ENCODE measurements at places on chromosomes 1 and 21.
A peak's percentile ranks its signal among the peaks of the same experiment; 100 is the strongest.

- DNase-seq = no peak
Observed at GRCh38 chr1:110672001-110672752, 2.6 kb downstream of the KCNA3 start.

DNA sequence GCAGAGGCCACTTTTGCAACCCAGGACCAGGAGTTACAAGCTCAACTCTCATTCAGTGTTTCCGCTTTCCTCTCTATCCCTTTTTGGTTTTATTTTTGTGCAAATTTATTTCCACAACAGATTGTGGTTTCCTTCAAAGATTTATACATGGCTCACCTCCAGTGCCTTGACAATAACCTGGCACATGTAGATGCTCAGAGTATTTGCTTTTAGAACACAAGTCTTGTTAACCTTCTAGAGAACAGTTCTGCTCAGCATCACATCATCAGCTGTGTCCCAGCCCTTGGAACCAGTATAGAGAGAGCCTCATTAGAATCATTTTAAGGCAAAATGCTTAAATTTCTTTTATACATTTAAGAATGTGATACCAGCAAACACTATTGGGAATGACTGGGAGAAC lies 133.7 kb downstream of the TENT5C start:
- no peak for DNase-seq

- no peak for DNase-seq
Observed at GRCh38 chr1:29255134-29255666, 18.9 kb downstream of the PTPRU start.

DNA sequence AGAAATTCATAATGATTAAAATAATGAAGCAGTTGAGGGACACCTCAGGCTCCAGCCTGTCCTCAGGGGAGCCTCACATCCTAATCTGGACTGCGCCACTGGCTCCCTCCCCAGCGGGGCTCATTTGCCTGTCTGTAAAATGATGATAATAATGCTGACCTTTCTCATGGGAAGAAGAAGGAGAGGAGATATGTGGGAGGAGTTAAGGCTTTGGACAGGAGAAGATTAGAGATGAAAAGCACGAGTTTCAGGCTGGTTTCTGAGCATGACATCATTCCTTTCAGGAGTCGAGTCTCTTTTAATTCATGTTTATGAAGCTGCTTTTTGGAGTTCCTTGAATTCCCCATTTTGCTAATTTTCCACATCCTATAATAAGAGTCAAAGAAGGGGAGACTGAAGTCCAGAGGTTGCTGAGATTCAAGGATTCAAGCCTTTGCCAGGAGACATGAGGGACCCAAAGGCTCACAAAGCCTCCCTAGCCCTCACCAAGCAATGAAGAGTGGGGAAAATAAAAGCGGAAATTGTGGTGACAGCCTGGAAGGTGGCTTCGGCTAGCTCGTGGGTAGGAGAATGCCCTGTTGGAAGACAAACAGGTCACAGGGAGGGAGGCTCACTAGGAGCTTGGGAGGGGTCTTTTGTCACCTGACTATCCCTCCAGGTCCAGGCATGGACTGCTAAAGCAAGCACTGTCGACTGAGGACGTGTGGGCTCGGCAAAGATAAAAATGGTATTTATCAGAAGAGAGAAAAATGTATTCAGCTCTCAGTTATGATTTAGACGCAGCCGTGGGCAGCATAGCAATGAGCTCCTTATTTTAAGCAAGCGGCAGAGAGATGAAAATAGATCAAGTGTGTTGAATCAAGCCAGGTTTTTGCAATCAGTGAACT lies 27.5 kb upstream of the STMN1 start:
- DNase-seq = no peak

DNA sequence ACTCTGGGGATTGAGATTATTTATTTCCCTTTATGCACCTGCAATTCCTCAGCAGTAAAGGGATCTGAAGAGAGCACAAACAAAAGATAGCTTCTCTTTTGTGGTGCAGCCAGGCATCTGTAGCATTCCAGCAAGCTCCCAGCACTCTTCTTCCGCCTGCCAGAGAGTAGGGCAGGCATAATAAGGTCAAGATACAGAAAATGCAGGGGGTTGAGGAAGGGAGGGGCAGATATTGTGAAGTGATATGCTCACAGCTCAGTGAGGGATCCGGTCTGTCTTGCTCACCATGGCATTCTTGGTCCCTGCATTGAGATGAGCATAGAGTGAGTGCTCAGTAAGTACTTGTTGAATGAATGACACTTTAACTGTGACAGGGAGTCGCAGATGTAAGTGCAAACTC lies 23.9 kb downstream of the FASLG start:
- no peak for DNase-seq

- DNase-seq = no peak
Observed at GRCh38 chr1:1031659-1032235, 11.8 kb downstream of the AGRN start.

GRCh38 chr1:168008595-168008994 lies 71.7 kb upstream of the MPC2 start:
- no peak for DNase-seq

DNA sequence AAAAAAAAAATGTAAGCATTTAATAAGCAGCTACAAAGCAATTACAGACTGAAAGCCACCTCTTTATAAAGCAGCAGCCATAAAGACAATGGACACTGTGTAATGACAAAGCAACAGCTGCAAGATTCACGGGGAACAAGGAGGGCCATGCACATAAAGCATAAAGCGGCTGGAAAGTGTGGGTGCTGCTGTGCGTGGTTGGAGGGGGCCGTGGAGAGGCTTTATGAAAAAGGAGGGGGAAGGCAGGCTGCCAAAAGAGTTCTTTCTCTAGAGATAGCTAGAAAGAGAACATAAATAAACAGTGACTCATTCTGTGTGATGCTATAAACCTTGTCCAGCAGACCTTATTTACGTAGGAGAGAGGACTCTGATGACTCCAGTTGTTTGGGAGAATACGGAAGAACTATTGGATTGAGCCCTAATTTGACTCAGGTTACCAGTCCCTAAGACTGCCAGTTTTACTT lies 49.3 kb downstream of the ADAMTS1 start:
- peak; percentile 20 for DNase-seq

DNA sequence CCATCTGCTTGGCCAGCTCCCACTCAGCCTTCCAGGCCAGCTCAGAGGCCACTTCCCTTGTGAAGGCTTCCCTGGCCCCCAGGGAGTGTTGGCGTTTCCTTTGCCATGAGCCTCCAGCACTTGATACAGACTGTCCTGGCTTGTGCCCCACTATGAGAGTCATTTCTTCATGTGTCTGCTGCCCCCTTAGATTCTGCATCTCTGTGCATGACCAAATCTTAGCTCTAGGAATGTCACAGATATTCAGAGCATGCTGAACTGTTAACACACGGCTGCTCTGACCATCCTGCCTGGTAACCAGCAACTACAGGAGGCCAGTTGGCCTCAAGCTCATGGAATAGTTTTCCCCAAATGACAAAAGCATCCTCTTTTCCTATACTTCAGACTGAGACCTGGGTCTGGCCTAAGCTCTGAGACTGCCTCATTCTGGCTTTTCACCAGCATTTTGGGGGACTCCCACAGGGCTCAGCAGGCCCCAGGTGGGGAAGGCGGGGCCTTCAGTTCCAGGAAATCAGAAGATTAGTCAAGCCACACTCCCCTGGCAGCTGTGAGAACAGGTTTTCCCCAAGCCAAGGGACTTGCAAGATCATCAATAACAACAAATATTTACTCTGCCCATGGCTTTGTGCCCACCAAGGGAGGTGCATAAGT lies 182.6 kb upstream of the EDN2 start:
- no peak for DNase-seq

DNA sequence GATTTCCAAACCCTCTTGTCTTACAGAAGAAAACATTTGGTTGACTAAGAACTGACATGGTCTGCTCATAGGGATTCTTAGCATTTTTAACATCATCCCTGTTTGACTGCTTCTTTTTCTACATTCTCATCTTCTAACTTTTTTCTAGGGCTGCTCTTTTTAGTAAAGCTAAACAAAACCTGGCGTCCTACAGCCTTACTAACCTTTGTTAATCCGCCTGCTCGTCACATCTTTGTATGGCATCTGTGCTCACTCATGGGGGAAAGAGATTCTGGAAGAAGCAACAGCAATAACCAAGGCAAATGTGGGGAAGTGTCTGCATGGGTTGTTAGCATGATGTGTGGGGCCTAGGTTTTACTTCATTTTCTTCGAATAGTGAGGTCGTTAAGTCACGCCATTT lies 92.0 kb downstream of the KIF1B start:
- no peak for DNase-seq

DNA sequence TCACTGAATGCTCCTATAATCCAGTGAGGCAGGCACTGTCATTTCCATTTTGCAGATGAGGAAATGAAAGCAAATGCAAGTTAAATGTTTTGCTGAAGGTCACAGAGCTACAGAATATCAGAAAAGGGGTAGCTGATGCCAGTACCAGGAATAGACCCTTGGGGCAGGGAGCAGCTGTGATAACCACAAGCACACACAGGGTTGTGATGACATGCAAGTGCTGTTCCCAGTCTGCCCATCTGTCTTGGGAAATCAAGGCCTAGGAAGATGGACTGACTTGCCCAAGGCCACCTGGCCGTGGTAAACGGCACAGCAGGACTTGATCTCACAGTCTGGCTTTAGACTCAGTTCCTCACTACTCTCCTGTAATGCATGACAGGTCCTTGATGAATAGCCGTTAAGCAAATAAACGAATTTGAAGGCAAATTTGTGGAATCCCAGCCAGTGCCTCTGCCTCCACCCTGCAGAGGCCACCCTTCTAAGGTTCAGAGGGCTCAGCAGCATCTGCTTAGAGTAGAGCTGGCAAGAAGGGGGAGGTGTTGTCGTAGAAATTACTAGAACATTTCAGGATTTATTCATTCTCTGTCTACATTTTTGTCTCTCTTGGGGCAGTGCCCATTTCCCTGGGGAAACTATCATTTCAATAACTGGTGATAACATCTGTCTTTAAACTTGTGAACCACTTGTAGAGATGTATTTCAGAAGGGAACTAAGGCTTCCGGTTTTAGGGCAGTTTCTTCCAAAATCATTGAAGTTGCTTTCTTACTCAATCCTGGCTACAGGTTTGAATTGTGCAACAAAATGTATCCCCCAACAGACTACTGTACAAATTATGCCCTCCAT lies 53.2 kb upstream of the MRPS6 start:
- DNase-seq = no peak

- no peak for DNase-seq
Observed at GRCh38 chr1:181094416-181095212, 6.1 kb downstream of the IER5 start.

DNA sequence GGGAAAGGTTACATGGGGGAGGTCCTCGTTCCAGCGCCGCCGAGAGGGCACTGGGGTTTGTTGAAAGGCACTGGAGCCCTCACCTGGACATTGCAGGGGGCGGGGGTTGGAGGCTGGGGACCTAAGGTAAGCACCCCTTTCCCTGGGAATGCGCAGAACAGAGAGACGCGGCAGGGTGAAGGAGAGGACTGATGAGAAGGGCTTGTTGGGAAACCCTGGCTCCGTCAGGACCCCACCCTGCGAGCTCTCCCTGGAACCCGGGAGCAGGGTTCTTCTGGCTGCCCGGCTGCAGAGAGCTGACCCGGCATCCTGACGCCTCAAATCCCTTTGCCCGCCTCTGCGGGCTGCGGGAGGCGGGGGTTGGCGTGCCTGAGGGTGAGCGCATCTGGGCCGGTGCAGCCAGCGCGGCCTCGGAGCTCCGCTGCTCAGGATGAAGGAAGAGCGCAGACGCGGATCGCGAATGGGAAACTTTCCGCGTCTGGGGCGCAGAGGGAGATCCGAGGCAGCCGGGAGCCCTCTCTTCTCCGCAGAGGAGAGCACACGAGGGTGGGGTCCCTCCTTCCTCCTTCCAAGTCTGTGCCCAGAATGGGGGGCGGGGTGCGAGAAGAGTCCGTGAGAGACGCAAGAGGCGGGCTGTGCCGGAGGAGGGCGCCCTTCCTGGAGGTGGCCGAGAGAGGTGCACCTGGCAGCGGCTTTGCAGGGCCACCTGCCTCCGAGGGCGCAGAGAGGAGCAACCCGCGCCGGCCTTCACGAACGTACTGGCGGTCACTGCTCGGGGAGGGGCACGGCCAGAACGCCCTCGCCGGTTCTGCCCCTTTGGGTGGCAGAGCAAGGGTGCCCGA lies 2.4 kb downstream of the IGSF21 start:
- no peak for DNase-seq

- DNase-seq = no peak
Observed at GRCh38 chr1:212596798-212597197, 11.8 kb upstream of the ATF3 start.

- no peak for DNase-seq
Observed at GRCh38 chr1:46689356-46689755, 17.7 kb downstream of the TEX38 start.

GRCh38 chr1:208107425-208108212 lies 136.6 kb downstream of the PLXNA2 start:
- peak; percentile 52 for DNase-seq

GRCh38 chr1:177017287-177017852 lies 147.1 kb downstream of the ASTN1 start:
- DNase-seq = no peak

DNA sequence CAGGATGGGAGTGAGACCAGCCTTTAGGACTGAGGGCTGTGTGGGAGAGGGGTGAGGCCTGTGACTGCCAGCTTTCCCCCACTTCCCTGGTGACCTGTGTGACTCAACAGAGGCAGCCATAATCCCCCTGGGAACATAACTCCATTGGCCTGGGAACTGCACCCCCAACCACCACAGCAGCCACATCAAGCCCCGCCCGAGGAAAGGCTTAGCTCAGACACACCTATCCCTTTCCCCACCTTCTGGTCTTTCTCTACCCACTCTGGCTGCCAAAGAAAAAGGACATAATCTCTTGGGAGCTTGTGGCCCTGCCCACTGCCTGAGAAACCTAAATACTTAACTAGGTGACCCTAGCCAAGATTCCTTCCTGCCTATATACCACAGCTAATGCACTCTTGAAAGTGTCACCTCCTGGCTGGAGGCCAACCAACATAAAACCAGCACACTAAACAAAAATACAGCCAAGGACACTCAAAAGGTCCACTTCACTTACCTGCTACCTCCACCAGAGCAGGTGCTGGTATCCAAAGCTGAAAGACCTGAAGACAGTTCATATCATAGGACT lies 406.6 kb upstream of the CAMK1G start:
- no peak for DNase-seq

DNA sequence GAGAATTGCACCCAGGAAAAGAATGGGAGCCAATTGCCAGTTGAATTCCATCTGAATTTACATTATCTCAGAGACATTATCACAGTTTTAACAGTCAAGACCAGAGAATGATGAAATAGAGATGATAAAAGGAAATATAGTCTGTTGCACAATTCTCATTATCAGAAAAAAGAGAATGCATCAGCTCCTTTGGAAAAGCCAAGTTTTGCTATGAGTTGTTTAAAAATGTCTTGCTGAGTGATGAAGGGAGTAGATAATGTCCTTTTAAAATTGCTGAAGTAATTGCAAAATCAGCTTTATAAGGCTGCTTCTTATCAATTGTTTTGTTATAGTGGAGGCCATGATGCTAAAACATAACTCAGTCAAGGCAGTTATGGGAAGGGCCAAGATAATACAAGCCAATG lies 37.9 kb upstream of the EEIG2 start:
- no peak for DNase-seq

GRCh38 chr1:172138634-172139033 lies 281.9 kb upstream of the C1orf105 start:
- DNase-seq = no peak

DNA sequence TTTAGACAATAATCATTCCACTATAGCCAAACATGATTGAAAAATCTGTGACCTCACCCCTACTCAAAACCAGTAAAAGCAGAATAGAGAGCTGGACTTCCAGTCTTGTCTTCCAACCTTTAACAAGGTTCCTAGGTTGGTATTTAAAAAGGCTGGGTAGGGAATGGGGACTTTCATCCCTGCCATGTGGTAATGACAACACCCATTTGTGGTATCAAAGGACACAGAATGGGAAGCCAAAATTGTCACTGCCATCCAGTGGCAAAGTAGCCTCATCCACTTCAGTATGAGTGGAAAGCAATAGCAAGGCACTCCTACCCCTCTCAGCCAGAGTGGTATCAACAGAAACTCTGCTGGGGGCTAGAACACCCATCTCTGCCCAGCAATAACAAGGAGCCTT lies 33.9 kb downstream of the UCHL5 start:
- no peak for DNase-seq

Measured in LoVo (cell line).